ENCODE measurements at places on chromosomes 2 and 18. TPM values are rescaled to one million over a fixed set of nuclear protein-coding genes. Genes with fewer than 3 reads are reported as not detected.

- H3K4me3 ChIP-seq: no peak overlapping the region
- peaks cover 1% of the 10 kb centered on the region for H3K36me3 ChIP-seq
- no peaks in the 10 kb centered on the region for H3K27me3 ChIP-seq
Observed at GRCh38 chr2:31266804-31267203, 32.9 kb downstream of the EHD3 start.

DNA sequence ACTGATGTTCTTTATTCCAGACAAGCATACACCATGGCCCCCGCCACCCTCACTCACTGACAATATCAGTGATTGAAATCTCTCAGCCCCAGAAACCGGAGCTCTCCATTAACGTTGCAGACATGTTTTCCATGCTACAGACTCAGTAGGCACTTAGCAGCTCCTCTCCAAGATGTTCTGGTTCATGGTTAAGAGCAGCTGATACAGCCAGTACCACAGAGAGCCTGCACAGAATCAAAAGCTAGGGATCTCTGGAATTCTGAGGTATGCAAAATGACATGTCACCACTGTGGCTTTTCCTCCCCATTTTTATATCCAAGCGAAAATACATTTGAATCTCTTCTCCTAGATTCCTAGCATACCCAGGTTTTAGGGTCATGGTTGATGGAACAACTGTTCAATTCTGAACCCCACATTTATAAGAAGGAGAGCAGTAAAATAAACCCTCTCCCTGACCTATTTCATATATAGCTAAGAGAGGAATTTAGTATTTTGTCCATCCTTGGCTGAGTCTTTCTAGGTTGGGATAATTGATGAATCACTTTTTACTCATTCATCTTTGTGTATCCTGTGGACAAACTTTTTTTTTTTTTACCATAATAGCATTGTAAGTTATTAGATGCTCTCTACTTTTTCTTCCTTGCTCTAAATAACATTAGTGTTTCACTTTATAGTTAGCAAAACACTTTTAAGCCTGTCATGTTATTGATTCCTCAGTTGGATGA lies 488.4 kb upstream of the PIK3C3 start:
- H3K27me3 ChIP-seq: no peaks in the 10 kb centered on the region
- H3K4me3 ChIP-seq: no peak overlapping the region
- H3K4me1 ChIP-seq: no peaks in the 10 kb centered on the region
- no peaks in the 10 kb centered on the region for H3K36me3 ChIP-seq
- DNase-seq: no peak

- no peaks in the 10 kb centered on the region for H3K36me3 ChIP-seq
- no peak overlapping the region for H3K4me3 ChIP-seq
- H3K4me1 ChIP-seq: no peaks in the 10 kb centered on the region
- H3K27ac ChIP-seq: no peak overlapping the region
- DNase-seq: no peak
- H3K27me3 ChIP-seq: peaks cover 26% of the 10 kb centered on the region
Observed at GRCh38 chr2:218832081-218832480, 478 bp upstream of the PRKAG3 start.

The ARHGAP15 gene
- total RNA-seq: 85.7 TPM

DNA sequence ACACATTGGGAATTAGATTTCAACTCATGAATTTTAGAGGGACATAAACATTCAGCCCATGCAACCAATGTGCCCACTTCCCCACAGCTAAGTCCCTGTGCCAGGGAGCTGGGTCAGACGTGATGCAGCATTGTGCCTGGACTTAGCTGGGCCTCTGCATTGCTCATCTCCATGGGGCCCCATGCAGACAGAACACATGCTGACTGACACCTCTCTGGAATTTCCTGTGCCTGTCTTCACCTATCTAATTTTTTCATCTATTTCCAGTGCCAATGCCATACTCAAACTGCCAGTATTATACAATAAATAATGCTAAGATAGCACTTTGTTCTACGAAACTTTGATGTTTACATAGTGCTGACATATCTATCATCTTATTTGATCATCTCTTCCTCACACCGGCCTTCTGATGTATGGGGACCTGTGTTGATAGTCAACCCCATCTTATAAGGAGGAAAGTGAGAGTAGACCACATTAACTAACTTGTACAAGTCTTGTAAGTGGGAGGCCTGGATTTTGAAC lies 92.2 kb downstream of the CDC42EP3 start:
- H3K4me3 ChIP-seq: no peak overlapping the region
- DNase-seq: no peak
- H3K27ac ChIP-seq: no peak overlapping the region
- H3K27me3 ChIP-seq: no peaks in the 10 kb centered on the region

DNA sequence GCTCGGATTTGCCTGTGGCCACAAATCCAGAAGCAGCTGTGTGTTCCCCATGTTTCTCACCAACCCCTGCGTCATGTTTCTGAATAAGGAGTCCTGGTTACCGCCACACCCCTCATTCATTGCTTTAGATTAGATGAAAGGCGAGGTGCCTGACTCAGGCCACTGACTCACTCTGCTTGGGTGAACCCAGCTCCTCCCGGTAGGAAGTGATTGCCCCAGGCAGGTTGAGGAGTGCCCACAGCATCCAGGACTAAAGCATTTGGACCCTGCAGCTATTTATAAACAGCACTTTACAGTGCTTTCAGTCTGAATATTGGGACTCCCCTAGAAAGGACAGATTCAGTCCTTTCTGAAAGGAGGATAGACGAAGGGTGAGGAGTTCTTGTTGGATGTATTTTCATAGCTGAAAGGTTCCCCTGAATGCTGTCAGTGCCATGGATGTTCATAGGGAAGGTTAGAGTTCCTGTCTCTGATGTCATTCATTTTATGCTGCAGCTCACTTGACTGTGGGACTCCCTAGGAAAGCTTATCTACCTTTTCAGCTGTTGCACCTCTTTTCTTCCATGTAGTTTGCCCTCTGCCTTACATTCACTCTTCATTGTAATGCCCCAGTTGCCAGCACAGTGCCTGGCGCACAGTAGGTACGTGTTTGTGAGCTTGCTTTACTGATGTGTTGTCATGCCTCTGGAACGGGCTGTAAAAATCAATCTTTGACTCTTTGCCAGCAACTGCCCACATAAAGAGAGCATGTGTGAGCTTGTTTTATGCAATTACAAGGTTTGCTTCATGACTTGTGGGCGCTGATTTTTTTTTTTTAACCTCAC lies 14.9 kb downstream of the ITGA6 start:
- peaks cover 69% of the 10 kb centered on the region for H3K4me1 ChIP-seq
- DNase-seq: peak; percentile 87
- H3K27me3 ChIP-seq: no peaks in the 10 kb centered on the region
- no peak overlapping the region for H3K27ac ChIP-seq
- no peaks in the 10 kb centered on the region for H3K36me3 ChIP-seq
- H3K4me3 ChIP-seq: peak overlapping the region; percentile 58

GRCh38 chr2:157093666-157094065 lies 163.8 kb upstream of the GALNT5 start:
- no peak for DNase-seq
- H3K36me3 ChIP-seq: no peaks in the 10 kb centered on the region
- H3K4me1 ChIP-seq: no peaks in the 10 kb centered on the region
- H3K4me3 ChIP-seq: no peak overlapping the region
- H3K27me3 ChIP-seq: no peaks in the 10 kb centered on the region

All from activated naive CD4-positive, alpha-beta T cell treated with anti-CD3 and anti-CD28 coated beads for 36 hours (primary cell).